ENCODE measurements at places on chromosomes 6 and 20.

- DNase-seq, result no peak
Measured at GRCh38 chr6:126038234-126038633, 51.9 kb downstream of the TRMT11 start.

GRCh38 chr20:41408156-41408794 is 41.7 kb upstream of the EMILIN3 start:
- no peak for DNase-seq

- DNase-seq, result no peak
Measured at GRCh38 chr20:24806705-24807676, 142.1 kb upstream of the CST7 start.

- no peak for DNase-seq
Measured at GRCh38 chr6:5905431-5906339, 101.0 kb downstream of the NRN1 start.

GRCh38 chr6:31829633-31830283 is 2.2 kb downstream of the HSPA1B start:
- no peak for DNase-seq

GRCh38 chr6:111989743-111990142 is 64.2 kb upstream of the CCN6 start:
- DNase-seq, result peak; percentile 88

DNA sequence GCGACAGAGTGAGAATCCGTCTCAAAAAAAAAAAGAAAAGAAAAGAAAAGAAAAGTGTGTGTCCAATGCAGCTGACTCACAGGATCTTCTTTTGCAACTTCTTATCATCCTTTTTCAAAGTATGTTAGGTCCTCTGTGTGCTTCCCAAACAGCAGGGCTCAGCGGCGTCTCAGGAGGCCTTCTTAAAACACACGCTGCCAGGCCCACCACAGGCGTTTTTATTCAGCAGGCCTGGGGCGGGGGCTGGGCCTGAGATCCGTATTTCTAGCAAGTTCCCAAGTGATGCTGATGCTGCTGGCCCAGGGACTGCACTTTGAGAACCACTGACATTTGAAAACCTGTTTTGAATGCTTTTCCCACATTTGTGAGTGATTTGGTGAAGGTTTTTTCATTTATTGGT is 57.1 kb downstream of the PSMG4 start:
- no peak for DNase-seq

GRCh38 chr6:21350926-21351325 is 242.6 kb upstream of the SOX4 start:
- DNase-seq, result no peak

DNA sequence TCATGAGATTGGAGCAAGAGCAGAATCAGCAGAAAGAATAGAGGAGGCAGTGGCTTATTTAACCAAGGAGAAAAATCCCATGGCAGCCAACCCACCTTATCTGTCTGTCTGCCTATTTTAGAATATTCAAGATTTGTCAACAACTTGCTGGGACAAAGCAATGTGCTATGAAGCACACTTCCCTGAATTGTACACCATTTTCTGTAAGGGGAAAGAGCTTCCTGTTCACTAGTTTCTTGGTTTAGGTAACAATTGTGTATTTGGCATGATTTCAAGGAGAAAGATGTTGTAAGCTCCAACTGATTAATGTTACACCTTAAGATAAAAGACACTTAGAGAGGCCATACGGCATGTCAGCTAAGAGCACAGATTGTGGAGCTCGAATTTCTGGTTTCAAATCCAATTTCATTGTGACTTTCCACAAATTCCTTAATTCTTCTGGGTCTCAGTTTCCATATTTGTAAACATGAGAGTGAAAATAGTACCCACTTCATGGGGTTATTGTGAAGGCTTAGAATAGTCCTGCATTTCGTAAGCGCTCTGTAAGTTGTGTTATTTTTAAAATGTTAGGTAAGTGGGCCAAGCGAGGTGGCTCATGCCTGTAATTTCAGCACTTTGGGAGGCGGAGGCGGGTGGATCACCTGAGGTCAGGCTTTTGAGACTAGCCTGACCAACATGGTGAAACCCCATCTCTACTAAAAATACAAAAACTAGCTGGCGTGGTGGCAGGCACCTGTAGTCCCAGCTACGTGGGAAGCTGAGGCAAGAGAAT is 4.8 kb upstream of the MUC22 start:
- DNase-seq, result no peak

DNA sequence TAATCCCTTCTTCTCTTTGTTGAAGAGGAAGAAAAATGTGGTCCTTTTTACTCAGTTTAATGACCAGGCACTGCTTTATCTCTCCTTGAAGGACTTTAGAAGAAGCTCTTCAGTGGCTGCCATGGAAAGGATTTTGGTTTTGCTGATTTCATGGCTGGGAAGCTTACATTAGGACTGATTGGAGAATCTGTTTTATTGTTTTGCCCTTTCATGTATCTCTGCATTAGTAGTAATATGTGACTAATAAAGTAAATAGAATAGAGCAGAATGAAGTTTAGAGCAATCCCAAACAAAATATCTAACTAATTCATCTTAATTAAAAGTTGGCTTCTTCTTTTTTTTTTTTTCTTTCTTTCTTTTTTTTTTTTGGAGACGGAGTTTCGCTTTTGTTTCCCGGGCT is 502.9 kb downstream of the HAO1 start:
- no peak for DNase-seq

- no peak for DNase-seq
Measured at GRCh38 chr6:164370773-164371172, 938.6 kb downstream of the C6orf118 start.

DNA sequence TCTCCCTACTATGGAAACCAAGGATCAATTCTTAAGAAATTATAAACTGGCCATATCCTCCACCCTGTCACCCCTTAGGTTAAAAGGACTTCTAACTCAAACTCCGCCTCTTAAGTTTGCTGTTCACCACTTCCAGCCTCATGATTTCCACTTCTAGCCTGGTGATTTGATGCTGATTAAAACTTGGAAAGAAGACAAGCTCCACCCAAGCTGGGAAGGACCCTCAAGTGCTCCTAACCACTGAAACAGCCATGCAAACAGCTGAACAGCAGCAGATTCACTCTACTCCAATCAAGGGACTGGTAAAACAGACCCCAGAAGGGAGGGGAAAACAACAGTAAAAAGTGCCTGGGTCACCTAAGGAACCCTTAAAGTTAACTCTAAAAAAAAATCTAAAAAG is 10.3 kb downstream of the LCA5 start:
- DNase-seq, result no peak

DNA sequence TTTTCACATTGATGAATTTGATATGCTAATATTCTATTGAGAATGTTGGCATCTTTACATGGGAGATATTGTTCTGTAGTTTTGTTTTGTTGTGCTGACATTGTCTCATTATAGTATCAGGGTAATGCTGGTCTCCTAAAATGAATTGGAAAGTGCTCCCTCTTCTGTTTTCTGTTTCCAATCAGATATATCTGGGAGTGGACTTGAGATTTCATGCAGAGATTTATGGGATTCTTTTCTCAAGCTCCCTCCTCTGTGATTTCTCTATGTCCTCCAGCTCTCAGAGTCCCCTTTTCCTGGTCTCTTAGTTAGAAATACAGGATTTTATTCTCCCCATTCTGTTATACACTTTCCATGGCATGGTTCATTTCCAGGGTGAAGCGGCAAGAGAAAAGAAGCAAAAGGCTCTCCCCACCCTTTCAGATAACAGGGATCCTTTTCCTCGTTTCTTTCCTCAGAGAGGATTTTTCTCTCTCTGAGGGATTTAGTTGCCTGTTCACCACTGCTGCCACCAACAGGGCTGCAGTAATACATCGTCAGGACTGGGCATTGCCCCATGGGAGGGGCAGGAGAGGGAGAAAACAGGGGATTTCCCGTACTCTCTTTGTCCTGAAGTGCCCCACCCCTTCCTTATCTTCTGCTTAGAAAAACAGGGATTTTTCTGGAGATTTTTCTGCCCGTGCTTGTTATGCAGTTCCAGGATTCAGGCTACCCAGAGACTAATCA is 59.3 kb upstream of the STMND1 start:
- no peak for DNase-seq

GRCh38 chr6:25617997-25618396 is 34.0 kb upstream of the SCGN start:
- DNase-seq, result no peak

GRCh38 chr6:144744720-144745119 is 459.6 kb downstream of the UTRN start:
- DNase-seq, result no peak

- DNase-seq, result no peak
Measured at GRCh38 chr20:62469352-62469751, 6.4 kb downstream of the GATA5 start.

DNA sequence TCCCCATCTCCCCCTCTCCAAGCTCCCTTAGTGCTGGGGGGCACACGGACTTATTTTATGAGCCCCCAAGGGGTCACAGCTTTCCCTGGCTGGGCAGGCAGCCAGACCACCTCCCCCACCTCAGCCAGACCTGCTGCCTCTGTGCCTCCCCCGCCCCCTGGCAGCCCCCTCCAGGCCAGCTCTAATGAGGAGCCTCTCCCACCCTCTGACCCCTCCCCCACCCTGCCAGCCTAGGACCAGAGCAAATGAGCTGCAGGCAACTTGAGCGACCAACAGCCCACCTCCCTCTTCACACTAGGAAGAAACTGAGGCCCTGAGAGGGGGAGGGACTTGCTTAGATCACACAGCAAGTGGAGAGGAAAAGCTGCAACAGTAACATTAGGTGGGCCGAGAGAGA is 1.9 kb downstream of the GDF5 start:
- DNase-seq, result no peak

GRCh38 chr6:70857387-70858077 is 99.3 kb downstream of the B3GAT2 start:
- DNase-seq, result no peak

DNA sequence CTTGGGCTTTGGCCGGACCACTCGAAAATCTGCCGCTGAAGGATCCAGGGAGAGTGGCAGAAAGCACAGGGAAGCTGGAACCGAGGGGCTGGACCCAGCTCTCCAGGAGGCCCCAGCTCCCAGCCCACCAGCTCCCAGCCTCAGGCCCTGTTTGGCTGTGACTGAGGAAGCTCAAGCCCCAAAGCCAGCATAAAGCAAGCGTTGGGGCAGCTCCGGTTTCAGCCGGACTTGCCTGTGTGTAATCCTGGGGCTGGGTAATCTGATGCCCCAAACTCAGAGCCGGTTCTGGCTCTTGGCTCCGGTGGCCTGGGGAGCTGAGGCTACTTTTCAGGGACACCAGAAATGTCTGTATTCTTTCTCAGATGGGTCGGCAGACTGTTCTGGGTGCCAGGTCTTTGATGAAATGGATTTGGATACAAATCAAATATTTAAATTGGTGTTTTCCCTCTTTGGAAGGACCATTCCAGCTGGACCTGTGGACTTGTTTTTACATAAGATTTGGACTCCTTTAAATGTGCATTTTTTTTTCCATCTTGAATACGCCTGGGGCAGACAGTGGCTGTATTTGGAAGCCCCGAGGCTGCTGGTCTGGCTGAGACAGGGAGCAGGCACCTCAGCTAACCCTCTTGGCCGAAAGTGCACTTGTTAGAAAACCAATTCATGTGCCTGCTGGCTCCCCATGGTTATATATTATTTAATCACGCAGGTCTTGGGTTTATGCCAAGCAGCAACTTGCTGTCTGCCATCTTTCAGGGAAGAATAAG is 29.7 kb downstream of the RPP40 start:
- DNase-seq, result no peak

- DNase-seq, result no peak
Measured at GRCh38 chr6:37083243-37084138, 78.0 kb downstream of the FGD2 start.

GRCh38 chr6:126199466-126199865 is 140.4 kb upstream of the CENPW start:
- DNase-seq, result no peak

DNA sequence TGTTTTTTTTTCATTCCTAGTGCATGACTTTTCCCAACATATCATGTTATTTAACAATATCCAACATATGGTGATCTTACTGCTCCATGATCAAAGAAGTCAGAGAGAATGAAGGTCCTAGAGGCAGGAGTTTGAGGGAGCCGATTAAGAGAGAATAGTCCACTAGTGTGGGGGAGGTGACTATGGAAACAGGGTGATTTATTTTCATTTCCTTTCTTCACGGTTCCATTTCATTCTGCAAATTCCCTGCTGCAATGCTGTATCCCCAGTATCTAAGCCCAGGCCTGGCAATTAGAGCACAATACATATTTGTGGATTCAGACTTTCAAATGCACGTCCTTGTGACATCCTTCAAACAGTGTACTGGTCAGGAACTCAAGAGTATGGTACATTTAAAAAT is 91.4 kb downstream of the CD83 start:
- no peak for DNase-seq

- DNase-seq, result no peak
Measured at GRCh38 chr6:6840831-6841291, 252.3 kb downstream of the LY86 start.

GRCh38 chr6:34145161-34146020 is 496 bp downstream of the GRM4 start:
- peak; percentile 44 for DNase-seq

- peak; percentile 55 for DNase-seq
Measured at GRCh38 chr20:24638591-24639548, 169.4 kb downstream of the SYNDIG1 start.

- DNase-seq, result no peak
Measured at GRCh38 chr20:35673884-35674283, 9.2 kb upstream of the CPNE1 start.

DNA sequence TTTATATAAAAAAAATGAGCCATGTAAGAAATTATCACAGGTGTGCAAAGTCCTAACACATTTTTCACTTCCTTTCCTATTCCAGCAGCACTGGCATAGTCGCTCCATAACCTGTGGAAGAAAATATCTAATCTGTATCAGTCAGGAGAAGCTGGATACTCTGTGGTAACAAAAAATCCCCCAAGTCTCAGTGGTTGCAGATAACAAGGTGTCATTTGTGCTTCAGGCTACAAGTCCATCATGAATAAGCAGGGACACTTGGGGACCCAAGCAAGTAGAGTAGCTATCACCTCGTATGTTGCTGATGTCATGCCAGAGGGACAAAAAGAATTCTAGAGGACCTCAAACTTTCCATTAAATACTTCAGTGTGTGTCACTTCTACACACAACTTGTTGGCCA is 30.3 kb upstream of the SERPINB1 start:
- no peak for DNase-seq

GRCh38 chr6:6915813-6916547 is 191.8 kb upstream of the RREB1 start:
- no peak for DNase-seq

GRCh38 chr6:45554591-45554990 is 176.9 kb upstream of the SUPT3H start:
- DNase-seq, result no peak

DNA sequence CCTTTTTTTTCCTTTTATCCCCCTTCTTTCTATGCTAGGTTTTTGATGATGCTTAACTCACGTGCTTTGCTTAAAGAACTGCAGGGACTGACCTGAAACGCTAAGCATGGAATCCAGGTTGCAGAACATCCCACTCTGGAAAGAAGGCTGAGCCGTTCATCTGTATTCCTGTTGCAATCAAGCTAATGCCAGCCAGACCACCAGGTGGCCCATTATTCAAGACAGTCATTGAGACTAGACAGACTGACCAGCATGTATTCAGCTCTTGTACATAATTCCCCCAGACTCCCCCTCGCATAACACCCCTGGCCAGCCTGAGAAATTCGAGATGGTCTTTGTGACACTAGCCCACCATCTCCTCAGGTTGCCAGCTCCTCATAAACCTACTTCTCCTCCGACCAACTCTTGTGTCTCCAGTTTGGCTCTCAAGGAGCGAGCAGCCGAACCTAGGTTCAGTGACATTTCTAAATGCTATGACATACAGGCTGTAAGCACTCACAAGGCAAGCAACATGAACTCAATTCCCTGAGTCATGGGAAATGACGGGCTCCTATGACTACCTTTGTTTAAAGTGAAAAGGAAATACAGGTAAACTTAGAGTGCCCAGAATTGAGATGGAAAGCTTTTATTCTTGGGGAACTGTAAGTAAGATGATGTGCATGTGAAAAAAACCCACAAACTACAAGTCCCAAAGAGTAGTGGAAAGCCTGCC is 309.3 kb upstream of the CDYL start:
- DNase-seq, result no peak
